ENCODE measurements at places on chromosomes 1 and 21. TPM values are rescaled to one million over a fixed set of nuclear protein-coding genes. Genes with fewer than 3 reads are reported as not detected.

DNA sequence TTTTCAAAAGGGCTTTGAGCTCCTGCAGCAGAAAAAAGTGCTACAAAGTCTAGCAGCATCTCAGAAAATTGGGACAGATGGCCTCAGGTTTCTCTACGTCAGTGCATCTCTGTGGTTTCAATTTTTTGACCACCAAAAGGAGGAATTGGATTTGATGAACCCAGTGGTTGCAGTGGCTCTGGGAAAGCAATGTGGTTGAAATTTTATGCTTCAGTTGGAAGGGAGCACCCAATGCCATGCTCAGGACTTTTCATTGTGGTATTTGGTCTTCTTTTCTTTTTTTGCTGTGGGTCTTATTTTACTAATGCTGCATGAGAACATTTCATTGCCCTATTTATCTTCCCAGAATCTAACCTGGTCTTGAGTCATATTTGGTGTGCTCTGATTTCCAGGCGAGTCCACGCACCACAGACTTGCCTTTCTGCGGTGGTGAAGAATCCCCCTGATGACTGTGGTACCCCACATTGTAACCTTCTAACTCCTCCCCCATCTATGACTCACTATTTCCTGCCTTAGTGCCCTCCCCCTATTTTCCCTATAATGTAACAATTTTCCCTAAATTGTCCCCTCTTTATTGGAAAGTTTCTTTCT, 56.7 kb downstream of the S1PR1 start:
- DNase-seq, result no peak

- no peak for DNase-seq
Measured at GRCh38 chr1:43204394-43204793, 32.3 kb downstream of the CFAP57 start.

The SERTAD4 gene
- 0.63 TPM for total RNA-seq

DNA sequence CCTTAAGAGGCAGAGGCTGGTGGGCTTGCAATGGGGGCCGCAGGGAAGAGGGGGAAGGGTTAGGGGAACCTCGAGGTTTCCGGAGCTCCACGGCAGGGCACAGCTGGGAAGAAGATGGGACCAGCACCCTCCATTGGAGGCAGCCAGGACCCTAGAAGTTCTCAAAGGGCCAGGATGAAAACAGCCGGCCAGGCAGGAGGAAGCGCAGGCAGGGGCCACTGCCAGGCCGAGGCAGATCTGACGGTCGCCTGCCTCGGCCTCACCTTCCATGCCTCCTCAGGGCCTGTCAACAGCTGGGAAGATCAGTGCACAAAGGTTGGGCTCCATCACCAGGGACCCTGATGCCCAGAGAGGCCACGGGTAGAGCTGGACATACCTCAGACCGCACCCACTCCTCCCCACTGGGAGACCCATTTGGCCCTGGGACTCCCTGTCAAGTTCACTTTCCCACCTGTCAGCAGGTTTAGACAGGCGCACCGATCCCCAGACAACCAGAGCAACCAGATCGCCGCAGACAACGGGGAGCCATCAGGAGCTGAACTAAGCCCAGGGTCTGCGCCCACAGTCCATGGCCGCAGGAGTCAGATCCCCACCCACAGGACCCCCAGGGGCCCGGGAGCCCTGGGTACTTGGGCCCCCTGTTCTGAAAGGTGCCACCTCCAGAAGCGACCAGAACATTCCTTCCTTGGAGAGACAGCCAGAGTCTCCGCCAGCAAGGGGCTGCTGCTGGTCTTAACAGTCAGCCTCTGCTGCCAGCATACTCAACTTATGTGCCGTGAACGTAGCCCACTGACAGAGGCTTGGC, 2.2 kb downstream of the SLC19A1 start:
- DNase-seq, result no peak

DNA sequence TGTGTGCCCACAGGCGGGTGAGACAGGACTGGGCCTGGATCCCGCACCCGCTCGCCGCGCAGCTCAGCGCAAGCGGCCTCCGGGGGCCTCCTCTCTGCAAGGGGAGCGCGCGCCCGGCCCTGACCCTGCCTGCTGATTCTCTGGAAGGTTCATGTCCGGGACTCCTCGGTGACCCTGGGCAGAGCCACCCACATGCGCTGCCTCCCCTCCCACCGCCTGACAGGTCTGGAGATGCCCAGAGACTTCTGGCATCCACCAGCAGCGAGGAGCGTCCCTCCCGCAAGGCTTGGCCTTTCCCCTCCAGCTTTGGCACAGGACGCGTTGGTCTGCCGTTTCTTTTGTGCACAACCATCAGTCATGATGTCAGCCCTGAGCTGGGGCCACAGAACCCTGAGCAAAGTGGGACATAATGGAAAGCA, 42.0 kb upstream of the COL6A2 start:
- no peak for DNase-seq

The DEPDC1 gene
- 37.6 TPM for total RNA-seq

DNA sequence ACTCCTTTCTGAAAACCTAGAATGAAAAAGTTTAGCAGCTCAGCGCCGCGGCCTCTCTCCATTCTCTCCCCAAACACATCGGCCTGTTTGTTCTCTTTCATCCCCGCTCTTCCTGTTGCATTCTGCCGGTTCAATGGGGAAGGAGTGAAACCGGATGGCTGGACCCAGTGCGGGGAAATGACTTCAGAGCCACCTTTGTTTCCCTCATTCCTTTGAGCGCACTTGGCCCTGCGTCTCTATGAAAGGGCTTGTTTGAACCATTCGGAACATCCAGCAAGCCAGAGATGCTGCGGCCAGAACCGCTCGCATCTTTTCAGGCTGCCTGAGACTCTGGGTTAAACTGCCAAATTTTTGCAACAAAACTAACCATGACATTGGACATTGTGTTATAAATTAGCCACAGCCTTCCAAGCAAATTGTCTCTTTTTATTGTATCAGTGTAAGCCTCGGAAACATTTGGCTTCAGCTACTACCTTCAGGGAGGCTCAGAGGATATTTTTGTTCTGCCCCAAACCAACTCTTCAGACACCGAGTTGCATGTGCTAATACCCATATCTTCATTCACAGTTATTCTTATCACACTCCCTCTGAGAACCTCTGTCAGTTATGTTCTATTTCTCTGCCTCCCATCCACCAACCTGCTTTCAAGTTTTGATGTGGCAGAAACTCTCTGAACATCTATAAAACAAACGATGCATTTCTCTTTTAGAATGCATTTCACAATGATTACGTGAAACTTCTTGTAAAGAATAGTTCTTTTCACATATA, 5.1 kb upstream of the OLIG1 start:
- DNase-seq, result no peak

Measured in cardiac muscle cell (in vitro differentiated cells and primary cell).